ENCODE measurements at places on chromosomes 11 and 22.
A peak's percentile ranks its signal among the peaks of the same experiment; 100 is the strongest.

GRCh38 chr11:13289081-13289480 lies 11.5 kb downstream of the BMAL1 start:
- no peaks in the 10 kb centered on the region for H3K36me3 ChIP-seq
- no peaks in the 10 kb centered on the region for H3K27me3 ChIP-seq
- H3K4me3 ChIP-seq = no peak overlapping the region

GRCh38 chr11:20089796-20090653 lies 70.2 kb downstream of the DBX1 start:
- no peaks in the 10 kb centered on the region for H3K27me3 ChIP-seq
- H3K4me1 ChIP-seq = no peaks in the 10 kb centered on the region
- no peaks in the 10 kb centered on the region for H3K36me3 ChIP-seq

- peaks cover 7% of the 10 kb centered on the region for H3K36me3 ChIP-seq
- H3K27me3 ChIP-seq = no peaks in the 10 kb centered on the region
- H3K4me1 ChIP-seq = no peaks in the 10 kb centered on the region
- no peak overlapping the region for H3K4me3 ChIP-seq
Measured at GRCh38 chr11:71977743-71978418, 20.8 kb upstream of the IL18BP start.

GRCh38 chr22:46290121-46290842 lies 6.4 kb upstream of the GTSE1 start:
- H3K27ac ChIP-seq = no peak overlapping the region
- H3K4me1 ChIP-seq = peaks cover 12% of the 10 kb centered on the region
- no peaks in the 10 kb centered on the region for H3K36me3 ChIP-seq
- no peaks in the 10 kb centered on the region for H3K27me3 ChIP-seq

DNA sequence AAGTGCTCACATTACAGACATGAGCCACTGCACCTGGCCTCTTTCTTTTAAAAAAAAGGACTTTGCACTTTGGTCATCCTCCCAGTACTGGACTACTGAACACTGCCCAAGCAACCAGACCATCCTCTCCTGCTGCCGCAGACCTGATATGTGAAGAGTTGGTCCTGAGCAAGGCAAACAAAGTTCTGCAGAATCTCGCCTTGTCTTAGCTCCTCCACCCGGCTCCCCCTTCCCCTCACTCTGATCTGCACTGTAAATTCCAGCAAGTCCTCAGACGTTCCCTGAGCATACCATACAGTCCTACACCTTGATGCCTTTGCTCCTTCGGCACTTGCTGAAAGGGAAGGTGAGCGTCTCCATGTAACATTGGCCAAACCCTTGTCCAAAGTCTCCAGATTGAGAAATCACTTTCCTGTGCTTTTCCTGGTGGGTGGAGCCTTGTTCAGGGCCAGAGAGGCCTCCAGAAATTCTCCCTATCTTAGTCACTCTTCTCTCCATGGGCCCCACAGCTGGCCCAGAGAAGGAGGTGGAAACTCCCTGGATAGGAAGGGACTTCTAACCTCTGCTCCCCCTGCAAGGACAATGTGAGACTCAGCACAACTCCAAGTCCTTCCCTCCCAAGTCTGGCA lies 47.0 kb upstream of the TIMP3 start:
- H3K36me3 ChIP-seq = no peaks in the 10 kb centered on the region
- no peaks in the 10 kb centered on the region for H3K27me3 ChIP-seq
- no peak overlapping the region for H3K4me3 ChIP-seq
- H3K27ac ChIP-seq = no peak overlapping the region
- DNase-seq = no peak
- no peaks in the 10 kb centered on the region for H3K4me1 ChIP-seq

GRCh38 chr11:63839508-63840355 lies 822 bp downstream of the MARK2 start:
- no peaks in the 10 kb centered on the region for H3K27me3 ChIP-seq
- no peak for DNase-seq
- peak overlapping the region; percentile 86 for H3K4me3 ChIP-seq
- H3K27ac ChIP-seq = peak overlapping the region; percentile 85
- H3K4me1 ChIP-seq = peaks cover 33% of the 10 kb centered on the region

GRCh38 chr11:5476186-5476819 lies 12.2 kb upstream of the OR52D1 start:
- H3K4me1 ChIP-seq = no peaks in the 10 kb centered on the region
- no peaks in the 10 kb centered on the region for H3K36me3 ChIP-seq
- DNase-seq = peak; percentile 22
- H3K4me3 ChIP-seq = no peak overlapping the region

GRCh38 chr11:18493310-18493709 lies 33.4 kb downstream of the TSG101 start:
- H3K36me3 ChIP-seq = peaks cover 37% of the 10 kb centered on the region
- no peak overlapping the region for H3K4me3 ChIP-seq
- H3K27ac ChIP-seq = no peak overlapping the region
- H3K4me1 ChIP-seq = no peaks in the 10 kb centered on the region

All from effector memory CD4-positive, alpha-beta T cell (primary cell).